CD14-positive monocyte (primary cell): ENCODE measurements at places on chromosomes 6 and 20. TPM values are rescaled to one million over a fixed set of nuclear protein-coding genes. Genes with fewer than 3 reads are reported as not detected.

The DBNDD2 gene
- polyA plus RNA-seq, result 21.9 TPM

The ENTPD6 gene
- 36.2 TPM for polyA plus RNA-seq

The RSPO3 gene
- not detected for polyA plus RNA-seq

The OPRL1 gene
- polyA plus RNA-seq, result 7.6 and 9.0 TPM in 2 replicates

The EMILIN3 gene
- not detected in 2 replicates for polyA plus RNA-seq

The VGLL2 gene
- polyA plus RNA-seq, result not detected

The PANK2 gene
- polyA plus RNA-seq, result 65.7 TPM

DNA sequence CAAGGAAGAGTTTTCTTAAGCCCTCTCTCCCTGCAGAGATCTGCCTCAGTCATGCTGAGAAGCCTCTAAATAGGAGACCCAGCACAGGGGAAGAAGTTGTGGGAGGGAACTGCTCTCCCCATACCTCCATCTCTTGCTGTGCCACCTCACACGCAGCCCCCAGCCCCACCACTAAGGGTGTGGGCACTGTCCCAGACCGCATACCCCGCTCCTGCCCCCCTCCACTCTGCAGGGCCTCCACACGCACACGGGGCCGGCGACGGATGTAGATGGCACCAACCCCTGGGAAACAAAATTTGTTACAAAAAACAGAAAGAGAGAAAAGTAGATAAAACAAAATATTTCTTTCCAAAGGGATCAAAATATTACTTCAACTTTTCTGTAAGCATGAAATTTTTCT lies 10.2 kb upstream of the CPNE1 start:
- DNase-seq, result no peak

DNA sequence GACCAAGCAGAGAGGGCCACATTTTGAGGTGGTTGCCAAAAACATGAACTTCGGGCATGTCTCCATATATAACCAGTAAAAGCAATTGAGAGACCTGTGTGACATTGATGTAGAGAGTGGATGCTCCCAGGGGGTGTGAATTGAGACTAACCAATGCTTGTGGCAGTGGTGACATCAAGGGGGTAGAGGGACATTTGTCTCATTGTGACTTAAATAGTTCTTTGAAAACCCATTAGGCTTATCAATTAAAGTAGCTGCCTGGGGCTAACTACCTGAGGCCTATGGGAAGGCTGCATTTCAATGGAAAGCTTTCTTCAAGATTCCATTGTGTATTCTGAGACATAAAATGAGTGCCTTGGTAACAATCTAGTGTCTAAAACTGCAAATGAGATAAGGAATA lies 82.1 kb upstream of the FABP7 start:
- no peak for DNase-seq

DNA sequence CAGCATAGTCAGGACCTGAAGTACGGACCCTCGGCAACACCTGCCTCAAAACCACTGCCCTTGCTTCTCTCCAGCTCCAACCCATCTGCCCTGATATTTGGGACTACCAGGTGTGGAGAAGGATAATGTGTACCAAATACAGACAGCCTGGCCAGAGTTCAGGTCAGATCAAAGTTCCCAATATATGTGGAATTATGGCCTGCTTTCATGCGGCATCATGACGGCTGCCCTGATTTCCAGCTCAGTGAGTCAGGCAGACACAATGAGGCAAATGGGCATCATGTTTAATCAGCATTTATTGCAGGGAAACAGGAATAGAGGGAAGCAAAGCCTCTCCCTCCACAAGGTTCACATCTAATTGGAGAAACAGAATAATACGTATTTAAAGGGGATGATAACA lies 57.9 kb downstream of the FRK start:
- DNase-seq, result no peak

GRCh38 chr20:20593447-20594170 lies 118.8 kb downstream of the RALGAPA2 start:
- DNase-seq, result no peak

- DNase-seq, result no peak
Measured at GRCh38 chr6:8108031-8108660, 5.8 kb upstream of the EEF1E1 start.

DNA sequence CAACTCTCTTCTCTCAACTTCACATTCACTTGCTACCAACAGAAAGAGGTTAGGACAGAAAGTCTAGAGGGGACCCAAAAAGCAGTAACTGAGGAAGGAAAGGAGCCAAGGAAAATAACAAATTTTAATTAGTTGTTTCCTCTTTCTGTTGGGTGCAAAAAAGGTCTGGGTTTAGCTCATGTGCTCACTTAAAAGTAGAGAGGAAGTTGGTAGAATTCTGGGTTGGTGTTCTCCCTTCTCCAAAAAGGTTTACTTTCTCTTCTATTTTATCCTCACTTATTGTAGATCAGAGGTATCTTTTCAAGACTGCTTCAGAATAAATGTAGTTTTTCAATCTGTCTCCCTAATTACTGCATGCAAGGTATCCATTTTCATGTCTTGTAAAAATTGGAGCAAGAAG lies 42.8 kb downstream of the MAP3K7 start:
- peak; percentile 22 for DNase-seq

DNA sequence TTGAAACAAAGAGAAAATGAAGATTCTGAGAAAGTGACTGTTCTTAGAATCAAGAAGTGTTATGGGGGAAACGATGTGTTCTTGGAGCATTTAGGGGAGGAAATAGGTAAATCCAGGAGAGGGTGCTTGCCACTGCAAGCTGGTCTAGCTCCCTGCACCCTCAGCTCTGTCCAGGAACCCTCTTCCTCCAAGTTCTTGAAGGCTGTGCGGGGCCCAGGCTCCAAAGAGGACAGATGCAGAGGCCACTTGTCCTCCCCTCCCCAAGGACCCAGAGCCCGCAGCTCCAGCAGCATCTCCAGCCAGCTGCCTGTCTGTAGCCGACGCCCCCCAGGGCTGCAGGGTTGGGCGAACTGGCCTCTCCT lies 87.9 kb downstream of the CDC5L start:
- no peak for DNase-seq

DNA sequence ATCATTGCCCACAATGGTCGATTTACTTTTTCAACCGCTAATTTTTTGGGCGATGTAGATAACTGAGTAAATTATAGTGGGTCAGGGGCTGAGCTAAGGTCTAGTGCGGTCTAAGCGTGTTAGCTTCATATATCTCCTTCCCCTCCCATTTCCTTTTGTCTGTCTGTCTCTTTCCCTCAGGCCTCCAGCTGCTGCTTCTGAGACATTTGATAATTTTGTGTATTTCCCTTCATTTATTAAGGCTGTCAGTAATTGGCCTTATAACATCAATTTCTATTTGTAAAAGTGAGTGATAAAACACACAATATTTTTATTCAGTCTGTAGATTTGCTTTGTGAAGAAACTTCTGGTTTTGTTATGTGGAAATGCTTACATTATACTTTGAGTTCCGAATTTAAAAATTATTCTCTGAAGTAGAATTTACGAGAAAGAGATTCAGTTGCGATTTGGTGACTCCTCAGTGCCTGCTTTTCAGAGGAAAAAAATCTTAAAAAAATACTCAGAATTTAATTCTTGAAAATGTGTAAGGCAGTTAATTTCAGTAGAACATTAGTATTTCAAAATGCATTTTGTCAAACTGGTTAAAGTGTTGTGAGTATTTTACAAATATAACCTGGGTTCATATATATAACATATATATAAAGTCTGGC lies 1.4 kb downstream of the TMEM170B start:
- DNase-seq, result no peak

DNA sequence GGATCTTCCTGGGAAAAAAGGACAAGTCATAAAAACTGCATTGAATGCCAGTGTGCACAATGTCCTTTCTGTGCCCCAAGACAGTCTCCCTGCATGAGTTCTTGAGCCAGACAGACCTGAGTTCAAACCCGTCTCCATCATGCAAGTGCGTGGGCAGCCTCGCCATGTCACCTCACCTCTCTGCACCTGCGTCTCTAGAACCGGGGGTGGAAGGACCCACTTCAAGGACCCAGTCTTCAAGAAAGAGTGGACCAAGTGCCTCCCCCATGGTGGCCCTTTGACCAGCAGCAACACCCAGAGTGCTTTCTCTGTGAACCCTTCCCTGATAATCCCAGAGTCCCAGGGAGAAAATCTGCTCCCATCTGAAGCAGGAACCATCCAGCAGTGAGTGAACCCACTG lies 23.5 kb upstream of the ANGPT4 start:
- no peak for DNase-seq

DNA sequence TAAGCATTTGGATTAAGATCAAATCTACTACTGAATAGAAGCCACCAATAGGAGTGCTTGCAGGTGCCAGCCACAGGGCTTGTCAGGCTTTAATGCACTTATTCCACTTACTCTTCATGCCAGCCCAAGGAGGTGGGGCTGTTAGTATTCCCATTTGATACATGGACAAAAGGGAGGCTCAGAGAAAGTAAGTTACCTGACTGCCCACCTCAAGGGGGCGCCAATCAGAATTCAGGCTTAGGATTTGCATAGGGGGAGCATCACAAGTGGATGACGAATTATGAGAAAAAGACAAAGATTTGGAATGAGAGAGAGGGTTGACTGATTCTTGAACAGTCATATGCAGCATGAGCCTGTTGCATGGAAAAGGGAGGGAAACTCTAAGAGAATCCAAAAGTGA lies 188.4 kb upstream of the TSHZ2 start:
- DNase-seq, result no peak

DNA sequence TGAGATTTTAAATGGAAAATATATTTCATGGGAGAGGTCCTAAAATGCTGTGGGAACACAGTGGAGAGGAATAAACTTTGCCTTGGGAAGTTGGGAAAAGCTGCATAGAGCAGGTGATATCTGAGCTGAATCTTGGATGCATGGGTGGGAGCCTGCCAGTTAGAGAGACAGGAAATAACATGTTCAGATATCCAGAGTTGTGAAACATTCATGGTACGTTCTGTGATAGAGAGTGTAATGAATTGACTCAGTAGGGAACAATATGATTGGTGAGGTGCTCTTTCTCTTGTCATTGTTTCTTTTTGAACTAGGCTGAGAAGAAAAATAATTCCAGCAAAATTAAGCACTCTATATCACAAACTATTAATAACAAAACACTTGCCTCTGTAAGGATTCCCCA lies 72.8 kb downstream of the RPS12 start:
- DNase-seq, result no peak

DNA sequence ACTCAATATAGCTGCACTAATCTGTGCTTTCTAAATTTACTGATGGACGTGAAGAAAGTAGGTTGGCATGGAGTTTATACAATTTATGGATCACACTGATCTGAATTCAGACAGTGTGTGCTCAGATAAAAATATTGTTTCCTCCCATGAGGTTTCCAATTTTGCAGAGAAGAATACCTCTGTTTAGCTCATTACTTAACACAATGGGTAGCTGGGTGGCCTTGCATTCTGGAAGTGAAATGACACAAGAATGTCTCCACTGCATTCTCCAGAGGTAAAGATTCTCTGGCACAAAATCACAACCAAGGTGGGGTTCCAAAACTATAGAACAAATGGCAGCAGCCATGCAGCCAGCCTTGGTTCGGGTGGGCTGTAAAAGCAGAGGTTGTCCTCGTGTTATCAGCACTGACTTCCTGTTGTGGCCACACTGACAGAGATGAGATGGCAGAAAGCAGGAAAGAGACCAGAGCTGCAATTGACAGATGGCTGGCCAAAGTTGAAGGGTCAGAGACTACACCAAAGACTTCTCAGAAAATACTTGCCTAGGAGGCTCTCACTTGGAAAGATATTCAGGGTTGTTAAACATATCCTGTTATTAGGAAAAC lies 50.2 kb downstream of the HDAC2 start:
- DNase-seq, result no peak

DNA sequence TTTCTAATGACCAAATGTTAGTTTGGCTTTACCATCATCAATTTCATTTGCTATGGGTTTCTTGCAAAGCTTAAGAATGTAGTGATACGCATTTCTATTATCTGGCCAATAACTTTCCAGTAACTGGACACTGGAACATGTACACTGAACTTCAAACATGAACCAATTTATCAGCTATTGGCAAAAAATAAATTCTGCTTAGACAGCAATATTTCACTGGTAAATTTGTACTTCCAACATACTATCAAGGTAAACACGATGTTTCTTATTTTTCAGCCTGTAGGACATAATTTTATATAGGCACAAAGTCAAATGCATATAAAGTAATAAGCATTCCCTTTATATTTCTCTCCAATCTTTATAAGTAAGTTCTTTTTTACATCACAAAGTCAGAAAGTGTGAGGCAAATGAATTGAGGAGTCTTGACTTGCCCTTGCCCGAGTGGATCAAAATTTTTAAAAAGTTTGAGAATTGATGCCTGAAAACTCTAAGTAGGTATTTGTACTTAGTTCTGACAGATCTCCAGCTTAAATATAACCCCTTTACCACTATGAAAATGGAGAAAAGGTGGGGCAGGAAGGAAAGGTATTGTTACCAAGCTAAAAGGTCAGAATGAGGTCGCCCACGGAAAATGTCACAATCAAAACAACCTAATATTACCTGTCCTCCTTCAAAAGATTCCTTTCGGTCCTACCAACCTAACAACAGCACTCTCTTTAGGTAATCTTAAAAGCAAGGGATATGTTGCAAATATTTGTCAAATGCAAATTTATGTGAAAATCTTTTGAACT lies 41.3 kb downstream of the STK38 start:
- DNase-seq, result no peak

DNA sequence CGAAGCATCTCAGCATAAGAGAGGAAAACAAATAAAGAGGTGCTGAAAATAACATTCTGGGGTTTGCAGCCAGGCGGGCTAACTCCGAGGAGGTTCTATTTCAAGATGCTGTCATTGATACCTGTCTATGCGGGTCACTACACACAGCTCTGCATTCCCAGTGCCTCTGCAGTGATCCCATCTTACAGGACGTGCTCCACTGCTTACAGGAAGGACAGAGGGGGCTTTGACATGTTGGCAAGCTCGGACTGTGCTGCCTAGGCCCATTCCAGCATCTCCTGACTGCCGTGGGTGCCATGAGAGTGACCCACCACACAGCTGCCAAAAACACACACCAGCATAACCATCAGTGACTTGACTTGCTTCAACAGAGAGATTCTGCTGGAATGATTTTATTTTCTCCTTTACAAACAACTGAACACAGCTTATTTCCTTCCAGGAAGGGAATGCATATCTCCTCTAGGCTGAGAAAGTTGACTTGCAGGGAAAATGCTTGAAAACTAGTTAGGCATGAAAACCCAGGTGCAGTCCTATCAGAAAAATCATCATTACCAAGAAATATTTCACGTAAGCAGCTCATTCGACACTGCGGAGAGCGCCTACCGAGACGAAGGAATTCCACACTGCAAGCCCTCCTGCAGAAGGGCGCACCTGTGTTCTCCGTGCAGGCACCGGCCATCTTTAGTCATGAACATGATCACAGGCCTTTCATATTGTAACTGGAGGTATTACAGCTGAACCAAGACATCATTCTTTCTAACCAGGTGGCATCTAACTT lies 62.5 kb downstream of the RAMACL start:
- no peak for DNase-seq
